ENCODE measurements at places on chromosomes 2 and 18.

DNA sequence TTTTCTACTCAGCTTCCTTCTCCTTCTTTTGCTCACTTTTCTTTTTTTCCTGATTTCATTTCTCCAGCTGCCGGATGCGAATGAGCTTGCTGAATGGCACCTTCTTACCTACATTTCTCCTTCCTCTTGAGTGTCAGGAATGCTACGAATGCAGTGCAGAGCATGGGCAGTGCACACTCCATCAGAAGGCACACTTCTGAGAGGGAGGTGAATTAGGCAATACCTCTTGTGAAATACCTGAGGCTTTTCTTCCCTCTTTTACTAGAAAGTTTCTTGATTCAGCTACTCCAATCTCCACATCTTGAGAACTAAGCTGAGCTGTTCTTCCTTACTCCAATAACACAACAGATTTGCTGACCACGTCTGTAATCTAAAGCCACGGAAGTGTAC, 51.1 kb downstream of the PLEKHM3 start:
- no peak for DNase-seq

DNA sequence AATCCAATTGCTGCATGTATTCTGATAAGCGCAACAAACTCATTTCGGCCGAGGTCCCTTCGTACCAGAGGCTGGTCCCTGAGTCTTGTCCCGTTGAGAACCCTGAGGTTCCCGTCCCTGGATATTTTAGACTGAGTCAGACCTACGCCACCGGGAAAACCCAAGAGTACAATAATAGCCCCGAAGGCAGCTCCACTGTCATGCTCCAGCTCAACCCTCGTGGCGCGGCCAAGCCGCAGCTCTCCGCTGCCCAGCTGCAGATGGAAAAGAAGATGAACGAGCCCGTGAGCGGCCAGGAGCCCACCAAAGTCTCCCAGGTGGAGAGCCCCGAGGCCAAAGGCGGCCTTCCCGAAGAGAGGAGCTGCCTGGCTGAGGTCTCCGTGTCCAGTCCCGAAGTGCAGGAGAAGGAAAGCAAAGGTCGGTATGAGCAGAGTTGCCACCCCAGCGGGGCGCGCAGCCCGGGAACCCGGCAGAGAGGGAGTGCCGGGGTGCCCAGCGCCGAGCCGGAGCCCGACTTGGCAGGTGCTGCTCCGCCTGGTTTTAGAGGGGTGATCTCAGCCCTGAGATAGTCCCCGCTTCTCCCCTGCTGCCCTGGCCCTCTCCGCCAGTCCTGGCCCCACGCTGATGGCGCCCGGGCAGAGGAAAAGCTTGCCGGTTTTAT, 714 bp downstream of the HOXD10 start:
- DNase-seq, result no peak

GRCh38 chr2:101811226-101812015, 113.9 kb downstream of the MAP4K4 start:
- DNase-seq, result no peak

DNA sequence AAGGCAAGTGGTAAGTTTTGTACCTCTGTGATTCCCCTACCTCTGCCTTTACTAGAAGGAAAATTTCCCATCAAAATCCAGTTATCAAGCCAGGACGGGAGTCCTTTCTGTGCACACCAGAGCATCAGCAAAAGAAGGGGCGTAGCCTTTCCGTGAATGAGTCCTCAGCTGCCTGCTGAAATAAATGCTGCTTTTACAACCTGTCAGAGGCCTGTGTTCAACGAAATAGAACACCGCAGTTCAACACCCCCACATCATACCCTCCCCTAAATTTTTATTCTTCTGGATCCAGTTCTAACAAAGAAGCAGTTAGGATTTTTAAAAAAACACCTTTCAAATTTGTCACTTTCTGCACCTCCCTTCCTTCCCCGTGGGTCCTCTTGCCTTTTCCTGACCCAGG, 135.8 kb downstream of the SETBP1 start:
- no peak for DNase-seq

DNA sequence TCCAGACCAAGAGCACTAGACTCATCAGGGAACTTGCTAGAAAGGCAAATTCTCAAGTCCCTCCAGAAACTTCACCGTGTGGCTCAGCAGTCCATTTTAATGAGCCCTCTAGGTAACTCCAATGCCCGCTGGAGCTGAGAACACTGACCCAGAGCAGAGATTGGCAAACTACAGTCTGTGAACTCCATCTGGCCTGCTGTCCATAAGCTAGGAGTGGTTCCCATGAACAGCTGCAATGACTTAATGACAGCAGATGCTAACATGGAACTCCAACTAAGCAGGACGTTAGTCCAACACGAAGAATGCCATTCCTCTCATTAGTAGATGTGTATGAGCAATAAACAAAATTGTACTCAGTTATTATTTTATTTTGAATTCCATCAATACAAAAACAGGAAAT, 371.9 kb downstream of the STK39 start:
- DNase-seq, result no peak

DNA sequence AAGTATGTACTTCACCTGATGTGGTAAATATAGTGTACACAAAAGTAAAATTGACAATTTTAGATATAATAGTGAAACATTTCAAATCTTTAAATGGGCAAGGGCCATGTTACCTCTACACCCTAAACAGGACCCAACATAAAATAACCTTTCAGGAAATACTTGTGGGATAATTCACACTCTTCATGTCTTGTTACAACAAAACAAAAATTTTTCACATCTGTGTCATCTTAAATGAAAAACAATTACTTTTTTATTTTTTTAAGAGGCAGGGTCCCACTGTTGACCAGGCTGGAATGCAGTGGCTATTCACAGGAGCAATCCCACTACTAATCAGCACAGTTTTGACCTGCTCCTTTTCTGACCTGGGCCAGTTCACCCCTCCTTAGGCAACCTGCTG, 42.1 kb downstream of the SRBD1 start:
- no peak for DNase-seq

DNA sequence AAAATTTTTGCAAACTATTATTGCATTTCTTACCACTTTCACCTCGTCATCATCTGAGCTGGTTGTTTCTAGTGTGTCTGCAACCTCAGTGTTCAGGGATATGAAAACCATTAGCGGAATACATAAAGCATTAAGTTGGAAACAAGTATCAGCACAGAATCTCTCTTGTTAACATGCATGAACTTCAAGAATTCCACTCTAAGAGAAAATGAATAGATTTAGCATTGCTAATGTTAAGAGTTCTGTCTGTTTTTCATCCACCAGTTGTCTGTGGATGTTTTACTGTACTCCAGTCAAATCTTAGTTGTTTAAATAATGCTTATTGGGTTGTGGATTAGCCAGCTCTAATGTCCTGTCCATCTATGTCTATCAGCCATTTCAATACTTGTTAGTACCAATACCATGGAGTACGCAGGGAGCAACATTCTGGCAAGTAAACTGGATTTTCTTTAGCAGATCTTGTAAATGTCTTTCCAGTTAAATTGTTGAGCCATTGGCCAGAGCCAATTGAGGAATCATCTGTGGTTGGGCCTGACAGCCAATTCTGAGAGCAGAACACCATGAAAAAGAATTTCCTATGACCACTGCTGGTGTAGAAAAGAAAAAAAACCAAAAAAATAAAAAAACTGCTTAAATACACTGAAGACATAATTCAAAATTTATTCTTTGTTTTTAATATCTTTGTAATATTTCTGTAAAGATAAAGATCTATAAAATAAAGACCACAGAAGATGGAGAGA, 82.5 kb downstream of the SLC8A1 start:
- DNase-seq, result no peak

Data from NCI-H1436 treated with DMSO at 0.1 percent for 48 hours (cell line).